Activated naive CD8-positive, alpha-beta T cell treated with anti-CD3 and anti-CD28 coated beads for 36 hours (primary cell): ENCODE measurements at places on chromosomes 5 and 9. TPM values are rescaled to one million over a fixed set of nuclear protein-coding genes. Genes with fewer than 3 reads are reported as not detected.
A peak's percentile ranks its signal among the peaks of the same experiment; 100 is the strongest.

- H3K4me1 ChIP-seq = no peaks in the 10 kb centered on the region
- no peaks in the 10 kb centered on the region for H3K27me3 ChIP-seq
- H3K36me3 ChIP-seq = no peaks in the 10 kb centered on the region
- H3K27ac ChIP-seq = no peak overlapping the region
Measured at GRCh38 chr5:98635656-98636055, 137.8 kb upstream of the RGMB start.

DNA sequence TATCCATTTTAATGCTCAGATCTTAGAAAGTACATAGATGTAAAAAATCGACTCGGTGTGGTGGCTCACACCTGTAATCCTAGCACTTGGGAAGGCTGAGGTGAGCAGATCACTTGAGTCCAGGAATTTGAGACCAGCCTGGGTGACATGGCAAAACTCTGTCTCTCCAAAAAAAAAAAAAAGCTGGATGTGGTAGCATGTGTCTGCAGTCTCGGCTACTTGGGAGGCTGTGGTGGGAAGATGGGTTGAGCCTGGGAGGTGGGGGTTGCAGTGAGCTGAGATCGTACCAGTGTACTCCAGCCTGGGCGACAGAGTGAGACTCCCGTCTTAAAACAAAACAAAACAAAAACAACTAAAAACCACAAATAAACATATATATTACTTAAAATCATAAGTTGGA lies 61.4 kb downstream of the RASA1 start:
- no peak overlapping the region for H3K4me3 ChIP-seq
- H3K27ac ChIP-seq = no peak overlapping the region
- DNase-seq = no peak
- H3K36me3 ChIP-seq = peaks cover 20% of the 10 kb centered on the region
- peaks cover 45% of the 10 kb centered on the region for H3K4me1 ChIP-seq

- H3K4me1 ChIP-seq = peaks cover 47% of the 10 kb centered on the region
- DNase-seq = peak; percentile 39
- peaks cover 6% of the 10 kb centered on the region for H3K27me3 ChIP-seq
- peak overlapping the region; percentile 69 for H3K27ac ChIP-seq
- H3K36me3 ChIP-seq = no peaks in the 10 kb centered on the region
Measured at GRCh38 chr9:113341712-113342410, 1.8 kb upstream of the WDR31 start.

TSSK1B gene
- total RNA-seq = not detected

EFCAB9 gene
- not detected for total RNA-seq
